ENCODE measurements at places on chromosomes 3 and 15.

DNA sequence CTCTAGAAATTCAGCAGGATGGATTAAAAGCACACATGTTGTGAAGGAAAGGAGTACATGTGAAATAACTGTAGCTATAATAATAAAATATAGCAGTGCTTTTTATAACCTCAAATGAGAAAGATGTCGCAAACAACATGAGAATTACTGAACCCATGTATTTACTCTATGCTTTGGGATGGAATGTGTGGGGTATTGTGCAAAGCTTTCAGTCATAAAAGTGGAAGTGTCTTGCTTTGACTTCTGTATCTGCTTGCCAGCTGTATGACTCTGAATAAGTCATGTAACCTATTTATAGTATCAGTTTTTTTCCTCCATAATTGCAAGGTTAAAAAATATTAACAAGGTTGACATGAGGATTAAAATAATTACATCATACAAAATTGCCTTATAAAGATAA, 519.3 kb upstream of the CADM2 start:
- DNase-seq, result no peak

DNA sequence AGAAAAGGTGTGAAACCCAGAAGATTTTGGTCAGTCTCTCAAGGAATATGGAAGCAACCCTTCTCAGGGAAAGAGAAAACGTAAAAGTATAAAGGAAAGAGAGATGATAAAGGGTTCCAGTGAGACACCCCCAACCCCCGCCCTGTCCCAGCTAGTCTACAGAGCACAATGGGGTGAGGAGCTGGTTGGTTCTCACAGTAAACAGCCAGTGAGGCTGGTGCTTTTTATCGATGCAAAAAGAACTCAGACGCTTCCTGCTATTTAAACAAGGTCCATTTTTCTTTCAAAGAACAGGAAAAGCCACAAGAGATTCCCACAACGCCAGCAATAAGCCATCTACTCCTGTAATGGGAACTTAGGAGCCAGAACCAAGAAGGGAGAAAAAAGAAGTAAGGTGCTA, 65.9 kb downstream of the CHAC1 start:
- no peak for DNase-seq

DNA sequence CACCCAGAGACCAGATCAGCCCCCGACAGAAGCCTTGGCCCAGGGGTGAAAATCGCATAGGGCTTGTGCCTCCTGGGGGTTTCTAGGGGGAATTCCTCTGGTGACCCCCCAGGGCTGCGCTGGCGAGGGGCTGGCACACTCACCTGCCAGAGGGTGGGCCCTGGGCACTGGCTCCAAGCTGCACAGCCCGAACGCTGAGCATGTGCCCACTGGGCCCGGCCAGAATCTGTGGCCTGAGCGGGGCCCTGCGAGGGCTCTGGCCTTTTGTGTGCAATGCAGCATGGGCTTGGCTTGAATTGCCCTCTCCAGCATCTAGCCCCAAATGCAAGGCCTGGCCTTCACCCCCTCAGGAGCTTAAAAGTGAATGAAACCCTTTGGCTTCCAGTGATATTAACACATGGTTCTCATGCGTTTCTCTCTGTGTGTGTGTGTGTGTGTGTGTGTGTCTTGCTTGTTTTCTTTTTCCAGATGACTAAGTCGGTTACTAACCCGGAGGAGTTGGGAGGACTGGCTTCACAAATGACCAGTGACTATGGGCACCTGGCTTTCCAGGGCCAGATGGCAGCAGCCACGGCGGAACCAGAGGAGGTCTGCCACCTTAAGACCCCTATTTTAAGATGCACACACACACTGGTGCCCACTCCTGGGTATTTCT, 259.1 kb upstream of the TPM1 start:
- no peak for DNase-seq

DNA sequence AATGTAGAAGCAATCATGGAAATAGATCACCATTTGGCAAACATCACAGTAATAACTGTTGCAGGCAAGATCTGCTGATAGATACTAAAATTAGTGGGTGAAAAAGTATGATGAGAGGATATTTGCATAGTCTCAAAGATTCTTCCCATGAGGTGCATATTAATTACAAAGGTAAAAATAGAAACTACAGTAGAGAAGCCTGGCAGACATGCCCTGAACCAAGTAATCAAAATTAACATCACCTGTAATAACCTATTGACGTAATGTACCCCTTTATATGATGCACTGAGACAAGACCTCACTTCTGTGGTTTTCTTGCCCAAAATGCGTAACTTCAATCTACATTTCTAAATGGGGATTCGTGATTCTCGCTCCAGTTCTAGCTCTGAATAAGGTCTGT, 14.4 kb downstream of the POMGNT2 start:
- no peak for DNase-seq

- DNase-seq, result no peak
These were observed 186.5 kb upstream of the PEX5L start for GRCh38 chr3:180223268-180223667.

DNA sequence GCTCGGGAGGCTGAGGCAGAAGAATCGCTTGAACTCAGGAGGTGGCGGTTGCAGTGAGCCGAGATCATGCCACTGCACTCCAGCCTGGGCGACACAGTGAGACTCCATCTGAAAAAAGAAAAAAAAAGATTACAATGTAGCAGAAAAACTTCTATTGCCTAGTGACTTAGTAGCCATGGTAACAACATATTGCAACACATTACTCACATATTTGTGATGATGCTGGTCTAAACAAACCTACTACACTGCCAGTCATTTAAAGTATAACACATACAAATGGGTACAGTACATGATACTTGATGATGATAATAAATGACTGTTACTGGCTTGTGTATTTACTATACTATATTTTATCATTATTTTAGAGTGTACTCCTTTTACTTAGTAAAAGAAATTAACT, 125.6 kb downstream of the PLOD2 start:
- DNase-seq, result no peak

DNA sequence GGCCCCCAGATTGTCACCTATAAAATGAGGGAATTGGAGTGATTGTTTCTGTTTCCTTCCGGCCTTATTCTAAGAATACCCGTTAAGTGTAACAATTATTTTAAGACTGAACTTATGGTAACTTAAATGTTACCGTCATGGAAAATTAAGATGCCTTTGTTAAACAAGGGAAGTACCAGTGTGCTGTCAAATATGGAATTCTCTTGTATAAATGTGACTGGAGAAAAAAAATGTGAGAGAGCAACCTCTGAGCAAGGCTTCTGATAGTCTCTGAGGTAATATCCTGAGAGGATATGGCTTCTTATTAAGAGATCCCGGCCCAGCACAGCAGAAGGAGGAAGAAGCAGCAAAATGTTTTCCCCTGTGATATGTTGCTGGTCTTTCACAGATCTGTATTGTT, 480.7 kb upstream of the ADAMTS9 start:
- DNase-seq, result no peak

DNA sequence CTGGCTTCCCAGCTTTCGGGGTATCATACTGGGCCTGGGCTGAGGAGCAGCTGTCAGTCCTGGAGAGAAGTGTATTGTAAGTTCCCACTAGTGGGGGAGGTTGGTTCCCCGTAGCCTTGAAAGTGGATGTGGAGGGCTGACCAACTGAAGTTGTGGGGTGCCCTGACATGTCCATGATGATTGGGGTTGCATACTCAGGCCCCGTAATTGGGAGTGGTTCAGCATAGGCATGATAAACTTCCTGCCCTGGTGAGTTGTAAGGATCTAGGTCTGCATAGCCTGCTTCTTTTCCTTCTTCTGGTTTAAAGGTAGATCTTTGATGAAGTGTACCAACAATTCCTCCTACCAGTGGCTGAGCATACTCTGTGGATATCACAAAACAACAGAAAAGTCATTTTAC, 36.3 kb downstream of the ST3GAL6 start:
- no peak for DNase-seq

DNA sequence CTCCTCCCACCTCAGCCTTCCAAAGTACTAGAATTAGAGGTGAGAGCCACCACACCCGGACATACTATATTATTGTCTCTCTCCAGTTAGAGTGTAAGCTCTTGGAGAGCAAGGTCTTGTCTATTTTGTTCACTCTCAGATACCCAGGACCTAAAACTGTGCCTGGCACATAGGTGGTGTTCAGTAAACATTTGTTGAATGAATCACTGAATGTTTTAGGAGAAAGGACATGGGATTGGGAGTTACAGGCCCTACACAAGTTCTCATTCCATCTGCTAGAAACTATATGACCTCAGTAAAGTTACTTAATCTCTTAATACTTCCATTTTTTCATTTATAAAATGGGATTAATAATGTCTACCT, 1.5 kb upstream of the ATR start:
- DNase-seq, result no peak

DNA sequence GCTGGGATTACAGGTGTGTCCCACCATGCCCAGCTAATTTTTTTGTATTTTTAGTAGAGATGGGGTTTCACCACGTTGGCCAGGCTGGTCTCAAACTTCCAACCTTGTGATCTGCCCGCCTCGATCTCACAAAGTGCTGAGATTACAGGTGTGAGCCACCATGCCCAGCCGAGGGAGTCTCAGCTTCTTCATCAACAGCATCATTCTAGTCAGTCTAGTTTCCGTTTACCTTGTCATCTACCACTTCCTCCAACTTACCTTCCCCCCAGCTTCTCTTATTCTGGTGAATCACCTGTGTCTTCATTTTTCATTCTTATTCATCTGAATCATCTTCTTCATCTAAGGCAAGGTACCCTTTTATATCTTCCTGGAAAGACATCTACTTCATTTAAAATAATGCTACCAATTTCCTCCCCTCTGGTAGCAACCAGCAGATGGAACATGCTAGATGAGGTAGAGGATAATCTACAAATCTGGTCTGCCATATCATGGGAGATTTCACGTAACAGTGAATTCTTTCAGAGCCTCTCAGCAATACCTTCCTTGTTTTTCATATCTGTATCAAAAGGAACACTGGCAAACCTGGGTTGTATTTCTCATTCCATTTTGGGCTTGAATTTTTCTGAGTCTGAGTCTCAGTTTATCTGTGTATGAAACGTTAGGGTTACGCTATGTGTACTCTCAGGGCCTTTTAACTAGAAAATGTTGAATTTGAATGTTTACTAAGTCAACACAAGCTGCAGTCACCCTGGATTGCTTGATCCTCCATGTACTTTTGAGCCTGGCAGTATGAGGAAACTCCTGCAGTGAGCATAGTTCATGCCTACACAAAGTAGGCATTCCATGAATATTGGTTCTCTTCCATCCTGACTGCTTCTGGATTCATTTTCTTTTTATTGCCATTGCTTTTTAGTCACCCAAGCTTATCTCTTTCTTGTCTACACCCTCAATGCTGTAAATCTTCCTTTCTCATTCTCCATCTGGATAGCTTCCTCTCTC, 16.8 kb downstream of the LPP start:
- DNase-seq, result peak; percentile 42

DNA sequence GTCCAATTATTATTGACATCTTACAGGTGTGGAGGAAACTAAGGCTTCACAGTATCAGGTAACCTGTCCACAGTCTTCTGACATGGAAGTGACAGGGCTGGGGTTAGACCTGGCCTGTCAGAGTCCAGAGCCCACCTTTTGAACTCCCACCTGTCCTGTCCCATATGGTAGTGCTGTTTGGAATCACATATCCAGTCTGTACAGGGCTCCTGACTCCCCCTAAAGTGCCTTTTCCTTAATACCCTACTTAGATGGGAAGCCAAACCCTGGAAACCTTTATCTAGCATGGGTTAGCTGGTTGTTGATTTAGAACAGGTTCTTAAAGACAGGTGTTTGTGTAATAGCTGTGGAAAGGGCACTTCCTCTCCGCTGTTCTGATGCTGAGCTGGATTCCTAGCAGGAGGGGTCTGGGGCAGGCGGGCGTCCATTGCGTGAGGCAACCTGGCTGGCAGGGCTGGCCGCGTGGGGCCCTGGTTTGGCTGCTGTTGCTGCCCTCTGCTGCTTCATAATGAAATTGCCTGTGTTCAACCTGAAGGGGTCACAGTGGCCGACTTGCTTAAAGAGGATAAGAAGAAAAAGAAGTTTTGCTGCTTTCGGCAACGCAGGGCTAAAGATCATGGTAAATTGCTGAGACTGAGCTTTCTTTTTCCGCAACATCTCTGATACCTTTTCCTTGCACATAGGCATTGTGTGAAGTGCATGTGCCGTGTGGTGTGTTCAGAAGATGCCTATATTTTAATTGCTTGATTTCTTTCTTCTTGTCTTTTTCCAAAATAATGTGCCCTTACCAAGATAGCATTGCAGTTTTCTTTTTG, 136.2 kb downstream of the CHDH start:
- peak; percentile 55 for DNase-seq

GRCh38 chr15:69958496-69959084, 139.1 kb downstream of the TLE3 start:
- DNase-seq, result no peak

DNA sequence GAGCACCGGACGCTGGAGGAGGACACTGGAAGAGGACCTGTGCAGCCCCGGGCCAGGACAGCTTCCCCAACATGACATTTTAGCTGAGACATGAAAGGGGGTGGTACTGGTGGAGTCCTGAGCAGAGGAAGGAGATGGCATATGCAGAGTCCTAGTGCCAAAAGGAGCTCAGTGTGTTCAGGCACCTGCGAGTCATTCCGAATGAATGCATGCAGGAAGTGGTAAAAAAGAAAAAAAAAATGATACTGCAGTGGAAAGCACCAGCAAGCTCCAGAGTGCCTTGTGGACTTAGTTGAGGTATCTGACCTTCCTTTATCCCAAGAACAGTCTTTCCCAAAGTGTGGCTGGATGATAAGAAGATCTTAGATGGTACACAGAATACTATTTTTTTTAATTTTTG, 6.6 kb upstream of the ZNF148 start:
- DNase-seq, result no peak

DNA sequence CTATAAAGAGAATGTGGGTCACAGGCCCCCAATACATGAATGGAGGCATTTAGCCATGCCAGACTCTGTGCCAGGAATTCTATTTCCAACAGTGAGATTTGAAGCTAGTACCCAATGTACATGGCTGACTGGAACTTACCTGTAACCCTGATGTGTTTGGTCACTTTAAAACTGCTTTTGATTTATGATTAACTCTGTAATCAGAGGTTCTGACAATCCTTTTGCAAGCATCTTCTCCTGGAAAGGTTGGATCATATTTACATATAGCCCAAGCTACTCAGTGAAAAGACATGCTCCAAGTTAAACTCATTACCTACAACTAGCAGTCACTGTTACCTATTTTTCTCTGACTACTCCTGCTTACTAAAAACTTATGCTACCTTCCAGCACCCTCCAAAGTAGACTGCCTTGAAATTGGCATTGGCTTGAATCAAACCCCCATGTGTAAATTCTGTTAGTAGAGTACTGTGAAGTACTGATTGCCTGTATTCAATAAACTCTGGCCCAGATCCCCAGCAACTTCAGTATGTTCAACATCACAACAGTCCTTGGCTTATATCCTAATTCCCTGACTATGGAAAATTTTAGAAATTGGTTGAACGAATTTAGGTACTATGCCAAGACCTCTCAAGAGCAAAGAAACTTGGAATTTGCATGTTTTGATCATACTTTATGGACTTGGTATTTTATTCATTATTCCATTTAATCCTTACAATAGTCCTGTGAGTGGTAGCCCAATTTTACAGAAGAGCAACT, 665.6 kb upstream of the NECTIN3 start:
- DNase-seq, result no peak

Data from RWPE1 (cell line).